ENCODE measurements at places on chromosomes 3 and 15.

GRCh38 chr15:90909976-90910375 is 6.9 kb downstream of the MAN2A2 start:
- DNase-seq: no peak

GRCh38 chr3:151367448-151367847 is 17.1 kb downstream of the P2RY12 start:
- DNase-seq: no peak

DNA sequence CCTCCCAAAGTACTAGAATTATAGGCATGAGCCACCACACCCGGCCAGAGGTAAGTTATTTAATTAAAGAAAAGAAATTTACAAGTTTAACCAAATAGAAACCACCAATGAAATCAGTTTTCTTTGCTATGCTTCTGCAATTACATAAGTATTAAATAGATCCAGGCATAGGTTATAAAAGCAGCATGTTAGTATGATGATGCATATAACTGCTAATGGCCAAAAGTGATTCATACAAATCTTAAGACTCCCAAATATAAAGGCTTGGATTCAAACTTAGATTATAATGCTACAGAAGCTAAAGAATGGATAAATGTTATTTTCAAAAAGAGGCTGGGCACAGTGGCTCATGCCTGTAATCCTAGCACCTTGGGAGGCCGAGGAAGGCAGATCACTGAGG is 32.8 kb upstream of the HDC start:
- no peak for DNase-seq

- DNase-seq: no peak
These were observed 36.9 kb downstream of the GPR171 start for GRCh38 chr3:151166161-151166560.

GRCh38 chr3:134609821-134610431 is 40.9 kb downstream of the KY start:
- no peak for DNase-seq

DNA sequence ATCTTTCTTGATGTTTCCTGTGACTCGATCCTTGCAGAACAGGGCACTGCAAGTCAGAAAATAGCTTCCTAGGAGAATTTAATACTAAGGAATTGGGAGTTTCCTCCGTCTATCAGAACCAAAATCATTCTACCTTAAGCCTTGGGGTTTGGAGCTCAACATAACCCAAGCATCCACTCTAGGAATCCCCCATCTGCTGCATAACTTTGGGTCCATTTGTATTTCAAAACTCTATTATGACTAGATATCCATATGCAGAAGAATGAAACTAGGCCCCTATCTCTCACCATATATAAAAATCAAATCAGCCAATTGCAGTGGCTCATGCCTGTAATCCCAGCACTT is 61.7 kb upstream of the AKAP13 start:
- DNase-seq: no peak

- DNase-seq: peak; percentile 8
These were observed 335.1 kb upstream of the THRB start for GRCh38 chr3:24829629-24830229.

- no peak for DNase-seq
These were observed 87.4 kb downstream of the NFKBIZ start for GRCh38 chr3:101936419-101937356.

- no peak for DNase-seq
These were observed 20.7 kb downstream of the CHL1 start for GRCh38 chr3:217099-217813.

GRCh38 chr15:94844538-94845389 is 613.4 kb downstream of the MCTP2 start:
- DNase-seq: no peak

- no peak for DNase-seq
These were observed at the start of gene TRPM1 for GRCh38 chr15:31101262-31102038. TSS of gene TRPM1 (minus strand) at chr15:31101725. CDS start at chr15:31081355, 20,370 bp downstream.

- DNase-seq: no peak
These were observed 50.7 kb downstream of the SCN5A start for GRCh38 chr3:38598791-38599190.

- peak; percentile 76 for DNase-seq
These were observed 23.5 kb downstream of the DNAH1 start for GRCh38 chr3:52339612-52340011.

DNA sequence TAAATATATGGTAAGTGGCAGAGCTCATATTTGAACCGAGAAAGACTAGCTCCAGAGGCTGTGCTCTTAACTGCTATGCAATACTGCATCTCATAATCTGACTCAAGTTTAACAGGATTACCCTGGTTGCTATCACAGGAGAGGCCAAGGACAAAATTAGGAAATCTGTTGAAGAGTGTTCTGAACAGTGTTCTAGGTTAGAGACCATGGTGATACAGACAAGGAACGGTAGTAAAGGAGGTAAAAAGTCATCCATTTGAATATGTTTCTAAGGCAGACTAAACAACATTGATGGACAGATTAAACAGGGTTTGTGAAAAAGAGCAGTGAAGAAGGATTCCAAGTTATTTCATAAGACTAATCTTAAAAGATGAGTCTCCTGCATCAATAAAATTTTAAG is 22.1 kb downstream of the PLOD2 start:
- DNase-seq: no peak

GRCh38 chr3:14510838-14511622 is 29.1 kb downstream of the GRIP2 start:
- DNase-seq: no peak

- DNase-seq: no peak
These were observed at the start of gene RPL22L1 for GRCh38 chr3:170869645-170870593. TSS of gene RPL22L1 (minus strand) at chr3:170870195. CDS start at chr3:170870167, 28 bp downstream.

DNA sequence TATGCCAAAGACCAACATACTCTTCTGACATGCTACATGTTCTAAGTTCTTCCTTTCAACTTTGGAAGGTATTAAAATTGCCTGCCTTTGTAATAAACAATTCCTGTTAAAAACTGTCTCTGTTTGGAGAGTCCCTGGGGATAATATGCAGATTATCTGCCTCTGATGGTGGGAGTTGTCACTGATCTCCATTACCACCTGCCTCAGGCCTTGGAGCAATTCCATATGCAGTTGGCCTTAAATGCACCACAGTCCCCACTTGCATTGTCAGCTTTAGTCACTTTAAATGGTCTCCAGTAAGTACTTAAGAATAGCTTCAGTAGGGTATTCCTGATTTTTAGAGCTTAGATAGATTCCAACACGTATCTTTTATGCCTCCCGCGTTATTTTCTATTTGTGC is 121.1 kb upstream of the GOLIM4 start:
- no peak for DNase-seq

DNA sequence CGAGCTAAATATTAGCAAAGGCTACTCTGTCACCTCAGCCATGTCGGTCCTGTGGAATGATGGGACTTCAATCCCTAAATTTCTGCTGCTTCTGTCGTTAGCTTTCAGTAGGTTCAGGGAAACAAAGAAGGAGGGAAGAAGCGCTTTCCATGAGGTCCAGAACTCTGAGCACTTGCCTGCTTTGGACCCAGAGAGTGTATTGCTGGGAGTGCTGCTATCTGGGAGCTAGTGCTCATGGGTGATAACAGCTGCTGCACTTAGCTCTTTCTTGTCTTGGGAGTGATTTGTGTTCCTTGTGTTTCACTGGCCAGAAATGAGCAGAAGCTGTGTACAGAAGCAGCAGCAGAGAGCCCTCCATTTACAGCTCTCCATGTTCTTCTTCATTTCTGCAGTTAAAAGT is 369.8 kb downstream of the DIPK2A start:
- no peak for DNase-seq

DNA sequence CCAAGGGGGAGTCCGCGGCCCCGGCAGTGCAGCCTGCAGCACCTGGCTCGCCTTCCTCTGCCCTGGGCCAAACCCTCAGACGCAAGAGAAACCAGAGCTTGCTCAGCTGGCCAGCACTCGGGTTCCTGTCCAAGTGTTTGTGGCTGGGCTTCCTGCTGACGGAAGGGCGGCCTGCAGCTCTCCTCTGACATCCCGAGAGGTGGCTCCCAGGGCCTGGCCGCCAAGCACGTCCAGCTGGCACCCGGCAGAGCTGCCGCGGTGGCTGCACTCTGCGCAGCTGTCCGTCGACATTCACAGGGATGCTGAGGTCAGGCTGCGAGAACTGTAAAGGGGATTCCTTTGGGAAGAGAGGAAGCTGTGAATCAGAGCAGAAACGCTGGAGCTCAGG is 85.6 kb downstream of the CPN2 start:
- no peak for DNase-seq

GRCh38 chr3:177149106-177149505 is 48.2 kb downstream of the TBL1XR1 start:
- no peak for DNase-seq

DNA sequence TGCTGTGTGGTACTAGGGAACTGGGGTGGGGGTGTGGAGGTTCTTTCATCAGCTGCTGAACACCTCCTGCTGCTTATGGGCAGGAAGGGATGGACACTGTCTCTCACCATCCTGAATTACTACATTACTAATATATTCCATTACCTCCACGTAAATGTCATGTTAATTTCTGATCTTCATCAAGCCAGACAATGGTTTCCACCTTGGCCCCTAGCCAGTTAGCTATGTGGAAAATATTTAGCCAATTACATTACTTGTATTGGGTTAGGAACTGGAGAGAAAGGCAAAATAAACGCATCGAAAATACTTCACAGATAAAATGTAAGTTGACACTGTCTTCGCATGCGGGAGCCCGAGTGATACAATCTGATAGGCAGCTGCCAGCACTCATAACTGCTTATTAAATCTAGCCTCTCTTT is 95.1 kb downstream of the FOXP1 start:
- DNase-seq: peak; percentile 53

DNA sequence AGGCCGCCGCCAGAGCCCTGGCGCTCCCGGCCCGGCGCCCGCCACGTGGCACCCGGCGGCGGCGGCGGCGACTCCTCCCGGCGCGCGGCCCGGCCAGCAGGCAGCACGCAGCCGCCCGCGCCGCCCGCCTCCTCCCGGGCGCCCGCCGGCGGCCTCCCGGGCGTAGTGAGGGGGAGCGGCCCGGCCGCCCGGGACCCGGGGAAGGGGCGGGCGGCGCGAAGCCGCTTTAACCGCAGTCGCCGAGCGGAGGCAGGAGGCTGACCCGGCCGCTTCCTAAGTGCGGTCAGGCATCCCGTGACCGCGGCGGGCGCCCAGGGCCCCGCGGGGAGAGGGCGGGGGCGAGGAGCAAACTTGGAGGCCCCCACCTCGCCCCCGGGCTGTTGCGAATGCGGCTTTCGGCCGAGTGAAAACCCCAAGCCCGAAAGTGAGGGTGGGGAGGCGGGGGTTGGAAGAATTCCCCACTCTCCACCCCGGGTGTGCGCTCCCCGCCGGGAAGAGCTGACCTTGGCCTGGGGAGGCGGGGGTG is 1.7 kb upstream of the HES1 start:
- DNase-seq: no peak

DNA sequence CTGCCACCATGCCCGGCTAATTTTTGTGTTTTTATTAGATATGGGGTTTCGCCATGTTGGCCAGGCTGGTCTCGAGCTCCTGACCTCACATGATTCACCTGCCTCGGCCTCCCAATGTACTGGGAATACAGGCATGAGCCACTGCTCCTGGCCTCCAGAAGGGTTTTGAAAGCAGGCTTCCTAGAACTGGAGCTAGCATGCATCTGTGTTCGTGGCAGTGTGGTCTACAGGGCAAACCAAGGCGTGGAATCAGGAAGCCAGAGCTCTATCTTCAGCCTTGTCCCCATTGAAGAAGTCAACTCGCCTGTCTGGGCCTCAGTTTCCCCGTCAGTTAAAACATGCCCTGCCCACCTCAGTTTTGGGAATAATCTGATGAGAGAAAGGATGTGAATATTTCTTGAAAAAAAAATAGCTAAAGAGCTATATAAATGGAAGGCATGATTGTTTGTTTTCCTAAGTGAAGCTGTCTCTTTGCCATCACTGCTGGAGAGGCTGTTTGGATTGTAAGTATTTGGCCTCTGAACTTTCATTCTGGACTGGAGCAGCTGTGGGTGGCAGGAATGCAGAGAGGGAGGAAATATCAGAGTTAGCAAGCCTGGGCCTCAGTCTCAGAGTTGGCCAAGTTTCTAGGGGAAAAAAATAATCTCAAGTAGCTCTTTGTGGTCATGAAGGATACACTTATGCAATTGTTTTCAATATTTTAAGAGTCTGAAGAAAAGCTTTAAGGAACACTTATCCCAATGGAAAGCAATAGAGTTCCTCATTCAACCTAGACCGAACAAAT is 36.5 kb upstream of the UACA start:
- DNase-seq: no peak

DNA sequence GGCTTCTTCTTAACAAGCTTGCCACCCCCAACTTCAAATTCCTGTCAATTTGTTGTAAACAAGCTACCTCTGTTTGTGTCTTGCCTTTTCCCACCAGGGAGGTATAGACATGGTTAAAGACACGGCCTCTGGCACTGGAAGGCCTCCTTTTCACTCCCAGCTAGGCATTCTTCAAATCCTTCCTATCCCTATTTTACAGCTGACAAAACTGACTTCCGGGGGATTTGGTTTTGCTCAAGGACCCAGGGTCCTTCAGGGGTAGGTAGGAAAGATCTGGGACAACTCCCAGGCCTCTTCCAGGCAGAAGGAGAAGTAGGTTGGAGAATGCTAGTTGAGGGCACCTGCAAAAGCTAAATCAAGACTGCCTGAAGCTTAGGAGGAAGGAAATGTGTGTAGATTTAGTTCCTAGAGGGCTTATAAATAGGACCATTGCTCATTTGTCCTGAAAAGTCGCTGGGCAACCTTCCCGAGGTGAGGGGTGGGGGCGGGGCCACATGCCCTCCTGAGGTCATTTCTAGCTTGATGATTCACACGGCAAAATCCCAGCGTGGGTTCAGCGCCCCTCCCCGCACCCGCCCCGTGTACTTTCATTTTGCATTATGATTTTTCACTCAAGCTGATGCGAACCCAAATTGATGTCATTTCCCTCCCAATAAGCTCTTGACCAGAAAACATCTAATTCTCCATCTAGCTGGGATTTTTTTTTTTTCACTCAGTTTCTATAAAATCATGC is 365.5 kb downstream of the SHQ1 start:
- DNase-seq: no peak

DNA sequence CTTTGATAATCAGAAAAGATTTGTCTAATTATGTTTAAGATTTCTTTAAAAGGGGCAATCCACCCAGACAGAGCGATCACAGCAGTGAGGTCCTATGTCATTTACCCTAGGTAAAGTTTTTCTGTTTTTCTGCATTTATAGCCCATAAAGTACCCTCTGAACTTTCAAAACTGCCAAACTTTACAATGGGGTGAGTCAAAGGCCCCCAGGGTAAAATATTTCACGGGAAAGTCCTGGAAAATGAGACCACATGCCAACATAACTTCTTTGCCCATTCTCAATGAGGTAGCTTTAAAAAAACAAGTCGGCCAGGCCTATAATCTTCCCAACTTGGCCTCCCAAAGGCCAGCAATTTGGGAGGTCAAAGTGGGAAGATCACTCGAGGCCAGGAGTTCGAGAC is 53.0 kb downstream of the SUCLG2 start:
- no peak for DNase-seq

GRCh38 chr3:5498981-5499380 is 311.5 kb downstream of the EDEM1 start:
- DNase-seq: no peak

- DNase-seq: no peak
These were observed 35.3 kb downstream of the KCNH8 start for GRCh38 chr3:19183584-19183983.

GRCh38 chr15:45128971-45129639 is 574 bp downstream of the DUOXA1 start:
- DNase-seq: no peak

- DNase-seq: no peak
These were observed 997.8 kb upstream of the CFAP20DC start for GRCh38 chr3:60047426-60048200.
